Lung (tissue), 17 donors: ENCODE measurements at places on chromosomes 16 and 17.
A peak's percentile ranks its signal among the peaks of the same experiment; 100 is the strongest.

DNA sequence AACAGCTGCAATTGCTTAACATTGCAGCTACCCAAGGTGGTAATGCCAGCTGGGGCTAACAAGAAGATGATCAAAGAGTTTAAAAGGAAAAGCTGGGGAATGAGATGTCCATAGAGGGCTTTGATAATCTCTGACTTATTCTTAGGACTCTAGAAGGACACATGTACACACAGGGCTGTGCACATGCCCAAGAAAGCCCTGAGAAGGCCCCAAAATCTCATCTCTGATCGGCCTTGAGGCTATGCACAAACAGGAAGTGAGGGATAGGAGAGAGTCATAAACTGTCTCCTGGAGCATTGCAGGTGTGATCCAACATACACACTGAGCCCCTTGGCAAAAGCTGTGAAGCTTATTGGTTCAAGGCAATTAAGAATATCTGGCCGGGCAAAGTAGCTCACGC is 17.2 kb upstream of the RABEP1 start:
- no peak for DNase-seq

GRCh38 chr16:27472091-27473020 is 70.4 kb downstream of the IL21R start:
- DNase-seq, result no peak

- no peak for DNase-seq
Observed at GRCh38 chr16:29729116-29729521, 16.7 kb downstream of the C16orf54 start.

GRCh38 chr17:42178817-42179216 is 2.1 kb downstream of the KCNH4 start:
- DNase-seq, result no peak

DNA sequence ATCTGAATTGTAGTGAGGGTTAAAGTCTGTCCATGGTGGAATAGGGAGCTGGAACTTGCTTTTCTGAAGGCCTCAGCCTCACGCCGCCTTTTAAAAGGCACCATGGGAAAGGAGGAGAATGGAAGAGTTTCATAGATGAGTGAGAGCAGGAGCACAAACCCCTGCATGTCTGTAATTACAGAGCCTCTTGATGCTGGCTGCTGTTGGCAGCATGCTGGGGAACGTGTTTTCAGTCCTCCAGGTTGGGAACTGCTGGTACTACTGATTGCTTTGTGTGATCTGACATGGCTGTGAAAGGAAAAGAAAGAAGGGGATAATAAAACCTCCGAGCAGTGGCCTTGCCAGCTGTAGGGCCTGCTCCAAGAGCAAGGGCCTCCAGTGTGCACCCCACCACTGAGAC is 16.8 kb upstream of the DYNLL2 start:
- no peak for DNase-seq

DNA sequence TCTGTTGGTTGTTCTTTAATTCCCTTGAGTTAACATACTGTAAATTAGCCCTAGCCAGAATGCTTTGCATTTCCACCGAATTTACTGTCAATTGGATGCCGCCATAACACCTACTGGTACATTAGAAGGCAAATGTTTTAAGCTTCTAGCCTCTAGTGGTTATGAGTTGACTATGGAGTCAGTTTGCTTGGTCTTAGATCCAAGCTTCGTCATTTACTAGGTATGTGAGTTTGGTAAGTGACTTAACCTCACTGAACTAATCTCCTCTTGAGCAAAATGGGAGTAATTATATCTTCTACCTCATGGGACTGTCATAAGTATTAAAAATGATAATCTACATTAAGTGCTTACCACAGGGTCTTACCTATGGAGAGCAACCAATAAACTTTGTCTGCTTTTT is 20.4 kb upstream of the CDH11 start:
- no peak for DNase-seq

DNA sequence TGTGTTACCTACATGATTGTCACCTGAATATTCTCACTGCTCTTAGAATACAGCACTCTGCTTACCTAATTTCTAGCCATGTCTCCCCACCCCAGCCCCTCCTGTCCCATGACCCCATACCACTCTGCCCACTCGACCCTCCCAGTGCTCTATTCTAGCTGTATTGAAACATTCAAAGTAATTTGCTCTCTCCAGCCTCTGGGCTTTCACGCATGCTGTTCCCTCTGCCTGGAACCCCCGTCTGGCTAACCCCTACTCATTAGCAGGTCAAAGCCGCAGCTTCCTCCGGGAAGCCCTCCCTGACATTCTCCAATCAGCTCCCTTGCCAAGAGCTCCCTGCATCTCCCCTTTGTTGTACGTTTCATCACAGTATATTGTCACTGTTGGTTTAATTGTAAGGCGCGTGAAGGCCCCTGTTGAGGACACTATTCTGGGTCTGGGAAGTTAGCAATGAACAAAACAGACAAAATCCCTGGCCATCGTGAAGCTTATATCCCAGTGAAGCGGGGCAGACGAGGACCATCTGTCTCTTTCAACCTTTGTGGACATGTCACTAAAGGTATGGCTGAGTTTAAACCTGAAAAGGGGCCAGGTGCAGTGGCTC is 72.3 kb upstream of the LHX1 start:
- DNase-seq, result no peak

GRCh38 chr16:66270333-66270927 is 96.1 kb upstream of the CDH5 start:
- peak; percentile 89 for DNase-seq

DNA sequence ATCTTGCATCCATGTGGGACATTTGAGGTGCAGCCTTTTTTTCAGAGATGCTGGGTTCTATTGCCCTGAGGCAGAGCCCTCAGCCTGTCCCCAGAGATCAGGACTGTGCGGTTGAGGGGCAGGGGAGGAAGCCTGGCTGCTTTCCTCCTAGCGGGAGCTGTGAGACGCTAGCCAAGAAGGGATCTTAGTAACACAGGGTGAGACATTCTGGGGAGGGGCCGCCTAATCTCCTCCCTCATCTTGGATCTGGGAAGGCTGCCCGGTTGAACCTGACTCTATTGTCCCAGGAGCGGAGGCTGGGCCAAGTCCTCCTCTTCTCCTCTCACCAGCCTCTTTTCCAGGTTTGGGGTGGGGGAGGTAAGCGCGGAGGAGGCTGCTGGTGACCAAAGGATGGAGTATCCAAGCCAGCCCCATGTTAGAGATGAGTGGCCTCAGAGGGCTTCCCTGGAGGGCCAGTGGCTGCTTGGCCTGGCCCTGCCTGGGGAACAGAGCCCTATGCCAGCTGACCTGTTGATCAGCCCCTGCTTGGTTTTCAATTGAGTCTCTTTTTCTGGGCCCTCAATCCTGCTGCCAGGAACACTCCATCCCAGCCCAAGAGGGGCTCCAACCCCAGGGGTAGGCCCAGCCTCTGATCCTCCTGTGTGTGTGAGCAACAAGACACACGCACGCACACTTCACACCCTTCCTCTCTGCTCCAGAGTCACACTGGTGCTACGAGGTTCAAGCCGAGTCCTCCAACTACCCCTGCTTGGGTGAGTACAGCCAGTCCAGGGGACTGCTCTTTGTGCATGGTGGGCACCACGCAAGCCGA is 5.0 kb downstream of the CA4 start:
- peak; percentile 63 for DNase-seq

DNA sequence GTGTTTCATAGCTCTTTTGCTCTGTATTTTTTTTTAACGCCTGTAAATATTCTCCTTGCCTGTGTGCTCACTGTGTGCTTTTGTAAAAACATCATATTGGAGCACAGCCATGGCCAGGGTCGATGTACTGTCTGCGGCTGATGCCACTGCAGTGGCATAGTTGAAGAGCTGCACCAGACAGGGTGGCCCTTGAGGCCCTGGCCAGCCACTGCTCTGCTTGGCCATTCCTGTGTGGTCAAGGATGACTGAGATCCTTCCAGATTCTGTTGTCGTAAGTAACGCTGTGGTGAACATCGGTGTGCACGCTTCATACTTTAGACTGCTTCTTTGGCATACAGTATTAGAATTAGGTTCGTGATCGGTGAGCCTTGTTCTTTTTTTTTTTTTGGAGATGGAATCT is 14.6 kb downstream of the CRAMP1 start:
- no peak for DNase-seq

DNA sequence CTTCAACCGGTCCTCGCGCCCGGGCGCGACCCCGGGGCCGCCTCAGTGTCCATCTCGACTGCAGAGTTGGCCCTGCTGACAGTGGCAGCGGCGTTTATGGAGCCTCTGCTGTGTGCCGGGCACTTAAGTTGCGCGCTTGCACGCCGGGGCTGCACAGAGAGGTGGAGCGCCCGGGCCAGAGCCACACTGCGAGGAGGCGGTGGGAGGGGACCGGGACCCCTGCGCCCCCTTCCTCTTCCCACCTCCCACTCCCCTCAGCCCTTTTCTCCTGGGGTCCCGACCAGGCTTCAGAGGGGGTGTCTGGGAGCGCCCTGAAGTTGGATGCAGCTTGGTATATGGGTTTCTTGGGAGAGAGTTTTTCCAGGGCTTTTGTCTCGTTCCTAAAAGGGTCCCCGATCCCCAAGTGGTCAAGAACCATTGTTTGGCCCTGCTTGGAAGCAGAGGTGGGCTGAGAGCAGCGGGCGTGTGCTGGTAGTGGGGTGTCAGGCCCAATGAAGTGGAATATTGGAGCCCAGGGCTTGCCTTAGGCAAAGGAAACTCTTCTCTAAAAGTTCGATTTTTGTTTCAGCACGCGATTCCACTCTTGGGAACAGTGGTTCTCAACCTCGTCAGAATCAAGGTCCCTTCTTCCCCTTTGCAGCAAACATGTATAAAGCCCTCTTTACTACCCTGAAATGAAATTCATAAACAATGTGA is 605 bp downstream of the MRTFB start:
- peak; percentile 17 for DNase-seq

GRCh38 chr16:81366316-81366932 is 51.7 kb downstream of the GAN start:
- no peak for DNase-seq

DNA sequence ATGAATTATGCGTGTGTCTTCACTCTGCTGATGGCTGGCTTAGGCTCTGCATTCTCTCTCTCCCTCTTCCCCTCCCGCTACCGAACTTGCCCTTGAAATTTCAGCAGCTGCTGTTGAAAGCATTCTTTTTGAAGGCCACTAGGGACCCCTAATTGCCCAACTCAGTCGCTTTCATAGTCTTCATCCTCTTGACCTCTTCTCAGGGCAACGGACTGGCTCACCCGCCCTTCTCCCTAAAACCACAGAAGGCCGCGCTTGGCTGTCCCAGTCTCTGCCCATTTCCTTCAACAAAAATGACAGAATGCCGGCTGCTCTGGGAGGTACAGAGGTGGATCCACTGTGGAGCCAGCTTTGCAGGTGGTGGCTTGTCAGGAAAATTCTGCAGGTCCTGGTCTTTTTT is 21.0 kb upstream of the FMNL1 start:
- no peak for DNase-seq

DNA sequence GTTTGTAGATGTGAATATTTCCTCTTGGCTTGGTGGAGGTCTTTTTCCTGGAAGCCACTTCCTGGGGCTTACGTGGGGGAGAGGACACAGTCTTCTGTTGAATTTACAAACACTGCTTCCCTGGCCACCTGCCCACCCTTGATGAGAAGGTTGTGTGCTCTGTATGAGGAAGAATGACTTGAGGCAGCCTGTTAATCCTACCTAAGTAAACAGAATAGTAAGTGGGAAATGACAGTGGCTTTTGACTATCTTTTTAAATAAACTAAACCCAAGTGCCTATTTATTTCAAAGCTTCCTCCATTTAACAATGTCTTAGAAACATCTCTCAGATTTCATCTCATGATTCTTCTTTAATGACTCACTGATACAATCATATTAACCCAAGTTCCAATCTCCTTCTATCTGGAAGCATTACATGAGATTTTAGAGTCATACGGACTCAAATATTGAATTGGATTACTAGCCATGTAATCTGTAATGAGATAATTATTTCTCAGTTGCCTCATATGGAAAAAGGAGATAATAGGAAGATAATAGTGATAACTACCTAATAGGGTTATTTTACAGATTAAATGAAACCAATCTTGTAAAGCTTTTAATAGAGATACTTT is 96.6 kb upstream of the SMIM36 start:
- DNase-seq, result peak; percentile 51

- no peak for DNase-seq
Observed at GRCh38 chr17:81066072-81066471, 31.1 kb downstream of the BAIAP2 start.
